Hepatocyte (in vitro differentiated cells): ENCODE measurements at places on chromosomes 2 and 18. TPM values are rescaled to one million over a fixed set of nuclear protein-coding genes. Genes with fewer than 3 reads are reported as not detected.

IL18R1 gene
- 17.1 and 19.7 TPM in 2 replicates for polyA plus RNA-seq

- H3K27me3 ChIP-seq, result no peaks in the 10 kb centered on the region
- no peak overlapping the region for H3K4me3 ChIP-seq
- no peak for DNase-seq
- no peak overlapping the region for H3K27ac ChIP-seq
These were observed 73.5 kb downstream of the METTL4 start for GRCh38 chr18:2497797-2498196.

- H3K27ac ChIP-seq, result no peak overlapping the region
- H3K27me3 ChIP-seq, result no peaks in the 10 kb centered on the region
- DNase-seq, result no peak
- H3K36me3 ChIP-seq, result no peaks in the 10 kb centered on the region
These were observed 2.9 kb upstream of the MAB21L4 start for GRCh38 chr2:240898731-240899467.

- H3K27ac ChIP-seq, result no peak overlapping the region
- H3K4me3 ChIP-seq, result no peak overlapping the region
- no peak for DNase-seq
- no peaks in the 10 kb centered on the region for H3K27me3 ChIP-seq
These were observed 236.2 kb upstream of the COPS8 start for GRCh38 chr2:236849508-236849907.

NTSR2 gene
- polyA plus RNA-seq, result 0.28 TPM in 1 of 2 replicates, not detected in the other

C2orf72 gene
- 64.1 and 86.9 TPM in 2 replicates for polyA plus RNA-seq

PLEKHH2 gene
- polyA plus RNA-seq, result 2.2 and 3.3 TPM in 2 replicates

DNA sequence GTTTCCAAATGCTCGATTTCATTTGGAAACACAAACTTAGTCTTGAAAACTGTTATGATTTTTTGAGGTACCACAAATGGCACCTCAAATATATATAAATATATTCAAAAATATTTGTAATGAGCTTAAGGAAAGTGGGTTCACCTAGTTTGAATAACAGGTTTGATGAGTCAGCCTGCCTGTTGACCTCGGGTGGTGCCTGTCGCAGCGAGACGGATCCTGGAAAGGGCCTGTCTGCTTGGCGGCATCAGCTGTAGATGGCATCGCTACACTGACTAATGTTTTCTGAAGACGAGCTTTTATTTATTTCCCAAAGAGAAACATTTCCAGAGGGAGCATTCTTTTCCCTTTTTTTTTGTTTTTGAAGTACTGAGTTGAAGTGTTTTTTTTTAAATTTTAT, 6.9 kb downstream of the ALLC start:
- no peak overlapping the region for H3K27ac ChIP-seq
- H3K4me1 ChIP-seq, result no peaks in the 10 kb centered on the region
- DNase-seq, result no peak
- H3K27me3 ChIP-seq, result no peaks in the 10 kb centered on the region

- no peak overlapping the region for H3K4me3 ChIP-seq
- no peak for DNase-seq
- H3K27me3 ChIP-seq, result no peaks in the 10 kb centered on the region
- H3K4me1 ChIP-seq, result no peaks in the 10 kb centered on the region
- H3K27ac ChIP-seq, result no peak overlapping the region
These were observed 30.5 kb downstream of the METTL21A start for GRCh38 chr2:207594731-207595130.

GRCh38 chr2:62506421-62506750, 391 bp upstream of the TMEM17 start:
- no peaks in the 10 kb centered on the region for H3K36me3 ChIP-seq
- H3K27ac ChIP-seq, result peak overlapping the region; percentile 94
- DNase-seq, result no peak
- no peaks in the 10 kb centered on the region for H3K27me3 ChIP-seq

TRIM43 gene
- not detected in 2 replicates for polyA plus RNA-seq

GRCh38 chr2:96239745-96240264, 26.0 kb downstream of the TMEM127 start:
- no peak overlapping the region for H3K27ac ChIP-seq
- H3K36me3 ChIP-seq, result no peaks in the 10 kb centered on the region
- H3K27me3 ChIP-seq, result no peaks in the 10 kb centered on the region
- no peak for DNase-seq

GLI2 gene
- polyA plus RNA-seq, result 5.3 and 6.2 TPM in 2 replicates

GRCh38 chr2:133477616-133477990, 90.7 kb downstream of the NCKAP5 start:
- no peak overlapping the region for H3K27ac ChIP-seq
- no peaks in the 10 kb centered on the region for H3K27me3 ChIP-seq
- no peak for DNase-seq
- no peaks in the 10 kb centered on the region for H3K4me1 ChIP-seq
- H3K4me3 ChIP-seq, result no peak overlapping the region

DNA sequence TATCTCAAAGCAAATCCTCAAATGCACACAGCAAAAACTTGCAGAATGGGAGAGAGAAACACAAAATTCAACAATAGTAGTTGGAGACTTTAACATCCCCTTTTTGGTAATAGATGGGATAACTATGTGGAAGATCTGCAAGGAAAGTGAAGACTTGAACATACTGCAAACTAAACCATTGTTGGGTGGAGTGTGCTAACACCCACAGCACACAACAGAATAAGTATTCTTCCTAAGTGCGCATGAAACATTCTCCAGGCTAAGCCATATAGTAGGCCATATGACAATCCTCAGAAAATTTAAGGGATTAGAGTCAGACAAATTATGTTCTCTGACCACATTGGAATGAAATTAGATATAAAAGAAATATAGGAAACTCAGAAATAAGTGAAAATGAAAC, 230.6 kb downstream of the FBXO15 start:
- H3K27me3 ChIP-seq, result no peaks in the 10 kb centered on the region
- no peaks in the 10 kb centered on the region for H3K4me1 ChIP-seq

- no peaks in the 10 kb centered on the region for H3K36me3 ChIP-seq
- no peak overlapping the region for H3K4me3 ChIP-seq
- no peak overlapping the region for H3K27ac ChIP-seq
- peaks cover 19% of the 10 kb centered on the region for H3K4me1 ChIP-seq
- no peaks in the 10 kb centered on the region for H3K27me3 ChIP-seq
- no peak for DNase-seq
These were observed 13.5 kb downstream of the ZFP36L2 start for GRCh38 chr2:43212931-43213330.

GRCh38 chr2:46252891-46253659, 44.1 kb upstream of the EPAS1 start:
- H3K4me1 ChIP-seq, result peaks cover 15% of the 10 kb centered on the region
- H3K36me3 ChIP-seq, result no peaks in the 10 kb centered on the region
- H3K27me3 ChIP-seq, result no peaks in the 10 kb centered on the region

DNA sequence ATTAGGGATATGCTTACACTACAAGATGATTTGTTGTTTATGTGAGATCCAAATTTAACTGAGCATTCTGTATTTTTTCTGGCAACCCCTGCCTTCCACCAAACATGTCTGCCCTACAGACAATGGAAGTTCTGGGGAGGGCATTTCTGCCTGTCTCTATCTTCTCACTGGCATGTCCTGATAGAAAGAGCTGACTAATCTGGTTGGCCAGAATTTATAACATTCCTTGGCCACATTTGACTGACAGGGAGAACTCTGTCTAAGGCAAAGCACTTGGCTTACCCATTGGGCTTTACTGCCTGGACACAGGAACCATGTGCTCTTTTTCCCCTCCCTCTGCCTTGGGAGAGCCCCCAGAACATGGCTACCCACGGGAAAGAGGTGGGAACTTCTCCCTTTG, 70.6 kb upstream of the TMEM178A start:
- H3K4me3 ChIP-seq, result no peak overlapping the region
- no peak overlapping the region for H3K27ac ChIP-seq
- no peaks in the 10 kb centered on the region for H3K36me3 ChIP-seq
- DNase-seq, result no peak

GRCh38 chr2:219126555-219126954, 34.1 kb downstream of the NHEJ1 start:
- peak; percentile 60 for DNase-seq
- H3K36me3 ChIP-seq, result no peaks in the 10 kb centered on the region
- H3K4me3 ChIP-seq, result no peak overlapping the region
- peaks cover 56% of the 10 kb centered on the region for H3K4me1 ChIP-seq

LRP2 gene
- polyA plus RNA-seq, result 8.1 and 9.7 TPM in 2 replicates

GRCh38 chr2:225326969-225327368, 72.5 kb upstream of the NYAP2 start:
- no peak overlapping the region for H3K27ac ChIP-seq
- no peak for DNase-seq
- no peaks in the 10 kb centered on the region for H3K4me1 ChIP-seq
- H3K36me3 ChIP-seq, result no peaks in the 10 kb centered on the region

EFHD1 gene
- 6.7 and 13.4 TPM in 2 replicates for polyA plus RNA-seq

DNA sequence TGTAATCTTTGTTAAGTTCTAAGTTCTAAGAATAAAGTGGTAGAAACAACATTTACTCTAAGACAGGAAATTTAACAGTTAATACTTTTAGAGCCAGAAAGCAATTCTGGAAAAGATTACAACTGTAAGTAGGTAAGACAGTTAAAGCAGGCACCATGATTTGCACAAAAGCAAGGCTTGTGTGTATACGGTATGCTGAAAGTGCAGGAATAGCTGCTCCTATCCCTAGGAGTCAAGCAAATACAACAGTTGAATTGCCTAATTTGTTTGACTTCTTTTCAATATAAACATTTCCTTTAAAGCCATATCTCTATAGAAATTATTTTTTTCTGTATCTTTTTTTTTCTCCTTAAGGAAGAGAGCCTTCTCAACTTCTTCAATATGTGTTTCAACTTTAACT, 116.4 kb downstream of the KCNJ3 start:
- no peak overlapping the region for H3K4me3 ChIP-seq
- no peak overlapping the region for H3K27ac ChIP-seq
- no peak for DNase-seq
- no peaks in the 10 kb centered on the region for H3K27me3 ChIP-seq

- H3K4me3 ChIP-seq, result no peak overlapping the region
- no peaks in the 10 kb centered on the region for H3K27me3 ChIP-seq
- no peak overlapping the region for H3K27ac ChIP-seq
- no peaks in the 10 kb centered on the region for H3K36me3 ChIP-seq
- no peaks in the 10 kb centered on the region for H3K4me1 ChIP-seq
These were observed 10.9 kb upstream of the EIF2AK3 start for GRCh38 chr2:88638123-88638650.

- no peak overlapping the region for H3K4me3 ChIP-seq
- no peaks in the 10 kb centered on the region for H3K36me3 ChIP-seq
- peaks cover 7% of the 10 kb centered on the region for H3K4me1 ChIP-seq
- no peak overlapping the region for H3K27ac ChIP-seq
- no peak for DNase-seq
These were observed 135.0 kb downstream of the SP3 start for GRCh38 chr2:173830170-173830569.

- H3K36me3 ChIP-seq, result no peaks in the 10 kb centered on the region
- peaks cover 17% of the 10 kb centered on the region for H3K4me1 ChIP-seq
- H3K27ac ChIP-seq, result no peak overlapping the region
- no peak for DNase-seq
- H3K27me3 ChIP-seq, result no peaks in the 10 kb centered on the region
These were observed 34.1 kb upstream of the STAT1 start for GRCh38 chr2:191048073-191048472.

MEP1B gene
- polyA plus RNA-seq, result 0.22 TPM in 1 of 2 replicates, not detected in the other

- no peak for DNase-seq
- peak overlapping the region; percentile 61 for H3K27ac ChIP-seq
- H3K4me3 ChIP-seq, result no peak overlapping the region
- H3K27me3 ChIP-seq, result no peaks in the 10 kb centered on the region
- no peaks in the 10 kb centered on the region for H3K36me3 ChIP-seq
These were observed 79.3 kb downstream of the CLHC1 start for GRCh38 chr2:55152475-55153412.

ASB18 gene
- not detected in 2 replicates for polyA plus RNA-seq

SERPINB4 gene
- polyA plus RNA-seq, result not detected in 2 replicates

GRCh38 chr2:102736110-102736409, 25.8 kb upstream of the TMEM182 start:
- no peak for DNase-seq
- H3K27me3 ChIP-seq, result no peaks in the 10 kb centered on the region
- no peaks in the 10 kb centered on the region for H3K36me3 ChIP-seq
- H3K4me1 ChIP-seq, result peaks cover 12% of the 10 kb centered on the region

DNA sequence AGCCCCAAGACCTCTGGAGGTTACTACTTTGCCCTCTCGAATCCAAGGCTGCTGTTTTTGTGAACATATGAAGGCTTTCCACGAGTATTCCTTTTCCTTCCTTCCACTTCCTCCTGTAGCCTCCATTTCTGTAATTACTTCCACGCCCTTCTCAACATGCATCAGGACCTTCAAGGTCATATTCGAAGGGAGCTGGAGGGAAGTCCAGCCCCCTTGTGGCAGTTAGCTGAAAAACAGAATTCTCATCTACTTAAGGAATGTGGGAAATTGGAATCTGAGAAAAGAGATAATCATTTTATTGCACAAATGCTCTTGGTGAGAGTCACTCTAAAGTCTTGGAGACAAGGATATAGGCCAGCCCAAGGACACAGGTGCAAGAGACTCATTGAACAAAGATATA, 1000.2 kb downstream of the TDRD15 start:
- H3K4me1 ChIP-seq, result no peaks in the 10 kb centered on the region
- no peak overlapping the region for H3K4me3 ChIP-seq
- no peaks in the 10 kb centered on the region for H3K36me3 ChIP-seq
- no peaks in the 10 kb centered on the region for H3K27me3 ChIP-seq
- no peak for DNase-seq

GRCh38 chr18:42047721-42048120, 92.7 kb downstream of the PIK3C3 start:
- peak overlapping the region; percentile 53 for H3K27ac ChIP-seq
- H3K36me3 ChIP-seq, result no peaks in the 10 kb centered on the region
- no peak overlapping the region for H3K4me3 ChIP-seq
- no peaks in the 10 kb centered on the region for H3K27me3 ChIP-seq
- no peak for DNase-seq

DNA sequence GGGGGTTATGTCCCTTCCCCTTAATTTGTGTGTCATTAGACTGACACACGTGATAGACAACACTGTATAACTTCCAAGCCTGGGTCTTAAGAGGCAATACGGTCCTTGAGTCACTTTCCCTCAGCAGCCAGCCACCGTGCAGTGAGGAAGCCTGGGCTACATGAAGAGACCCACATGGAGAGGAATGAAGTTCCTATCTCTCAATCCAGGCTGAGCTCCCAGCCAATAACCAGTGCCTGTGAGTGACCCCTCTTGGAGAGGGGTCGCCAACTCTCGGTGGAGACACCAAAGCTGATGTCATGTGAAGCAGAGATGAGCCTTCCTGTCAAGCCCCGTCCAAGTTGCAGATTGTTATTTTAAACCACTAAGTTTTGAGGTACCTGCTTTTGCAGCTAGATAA, 5.7 kb upstream of the WDSUB1 start:
- H3K36me3 ChIP-seq, result no peaks in the 10 kb centered on the region
- H3K4me3 ChIP-seq, result no peak overlapping the region
- DNase-seq, result no peak
- peaks cover 4% of the 10 kb centered on the region for H3K4me1 ChIP-seq
- no peaks in the 10 kb centered on the region for H3K27me3 ChIP-seq
- no peak overlapping the region for H3K27ac ChIP-seq

POTEC gene
- polyA plus RNA-seq, result not detected in 2 replicates

- H3K36me3 ChIP-seq, result no peaks in the 10 kb centered on the region
- peak; percentile 48 for DNase-seq
- peak overlapping the region; percentile 47 for H3K27ac ChIP-seq
- H3K4me1 ChIP-seq, result peaks cover 4% of the 10 kb centered on the region
- no peak overlapping the region for H3K4me3 ChIP-seq
These were observed 24.3 kb upstream of the KLHL29 start for GRCh38 chr2:23360571-23361125.
